AG08395 (cell line): ENCODE measurements at places on chromosomes 5 and 9.
A peak's percentile ranks its signal among the peaks of the same experiment; 100 is the strongest.

- DNase-seq = no peak
Measured at GRCh38 chr9:78396087-78396486, 99.2 kb downstream of the PSAT1 start.

- DNase-seq = no peak
Measured at GRCh38 chr5:6146271-6146670, 232.1 kb downstream of the MED10 start.

- DNase-seq = peak; percentile 65
Measured at GRCh38 chr9:77926371-77926878, 105.2 kb downstream of the GNAQ start.

GRCh38 chr5:142248853-142249462 is 75.9 kb downstream of the SPRY4 start:
- peak; percentile 69 for DNase-seq

- DNase-seq = peak; percentile 90
Measured at GRCh38 chr5:115583474-115583873, 18.8 kb downstream of the TICAM2 start.

DNA sequence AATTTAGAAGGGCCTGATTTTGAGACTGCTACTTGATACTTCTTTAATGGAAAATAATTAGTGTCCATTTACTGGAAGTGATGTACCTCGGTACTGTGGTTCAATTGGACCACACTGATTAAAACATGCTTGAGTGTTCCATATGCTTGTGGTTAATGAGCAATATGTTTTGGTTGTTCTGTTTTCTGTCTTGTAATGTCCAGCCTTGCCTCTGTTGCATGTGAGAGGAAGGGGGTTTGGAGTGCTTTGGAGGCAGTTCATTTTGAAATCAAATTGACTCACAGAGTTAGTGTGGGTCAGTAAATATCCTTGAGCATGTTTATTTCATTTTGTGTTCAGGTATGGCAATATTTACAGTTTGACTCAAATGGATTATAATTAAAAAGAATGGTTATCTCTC is 334.4 kb downstream of the ARHGEF28 start:
- no peak for DNase-seq

GRCh38 chr9:75911390-75911789 is 20.9 kb downstream of the PCSK5 start:
- DNase-seq = no peak

DNA sequence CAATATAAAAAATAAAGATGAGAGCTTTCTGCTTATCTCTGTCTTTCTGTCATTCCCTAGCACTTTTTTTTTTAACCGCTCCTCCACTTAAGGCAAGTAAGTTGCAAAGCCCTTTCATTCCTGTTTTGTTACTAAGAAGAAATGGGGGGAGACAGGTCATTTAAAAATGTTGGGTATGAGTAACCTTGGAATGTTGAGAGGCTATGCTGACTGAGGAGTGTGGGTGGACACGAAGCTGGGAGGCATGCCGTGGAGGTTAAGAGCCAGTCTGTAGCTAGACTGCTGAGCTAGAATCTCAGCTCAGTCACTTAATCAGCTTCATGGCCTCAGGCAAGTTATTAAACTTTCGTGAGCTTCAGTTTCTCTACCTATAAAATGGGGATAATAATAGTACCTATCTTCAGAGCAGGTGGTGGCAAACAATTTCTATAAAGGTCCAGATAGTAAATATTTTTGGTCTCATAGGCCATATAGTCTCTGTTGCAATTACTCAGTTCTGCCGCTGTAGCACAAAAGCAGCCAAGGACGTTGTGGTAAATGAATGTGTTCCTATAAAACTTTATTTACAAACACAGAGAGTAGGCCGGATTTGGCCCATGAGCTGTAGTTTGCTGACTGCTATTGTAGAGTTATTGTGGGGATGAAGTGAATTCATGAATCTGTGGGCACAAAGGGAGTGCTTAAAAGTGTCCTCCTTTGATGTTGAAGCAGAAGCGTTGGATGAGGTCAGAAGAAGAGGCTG is 220.0 kb downstream of the GABBR2 start:
- DNase-seq = peak; percentile 95

GRCh38 chr9:98536542-98537173 is 172.1 kb downstream of the GABBR2 start:
- DNase-seq = no peak

DNA sequence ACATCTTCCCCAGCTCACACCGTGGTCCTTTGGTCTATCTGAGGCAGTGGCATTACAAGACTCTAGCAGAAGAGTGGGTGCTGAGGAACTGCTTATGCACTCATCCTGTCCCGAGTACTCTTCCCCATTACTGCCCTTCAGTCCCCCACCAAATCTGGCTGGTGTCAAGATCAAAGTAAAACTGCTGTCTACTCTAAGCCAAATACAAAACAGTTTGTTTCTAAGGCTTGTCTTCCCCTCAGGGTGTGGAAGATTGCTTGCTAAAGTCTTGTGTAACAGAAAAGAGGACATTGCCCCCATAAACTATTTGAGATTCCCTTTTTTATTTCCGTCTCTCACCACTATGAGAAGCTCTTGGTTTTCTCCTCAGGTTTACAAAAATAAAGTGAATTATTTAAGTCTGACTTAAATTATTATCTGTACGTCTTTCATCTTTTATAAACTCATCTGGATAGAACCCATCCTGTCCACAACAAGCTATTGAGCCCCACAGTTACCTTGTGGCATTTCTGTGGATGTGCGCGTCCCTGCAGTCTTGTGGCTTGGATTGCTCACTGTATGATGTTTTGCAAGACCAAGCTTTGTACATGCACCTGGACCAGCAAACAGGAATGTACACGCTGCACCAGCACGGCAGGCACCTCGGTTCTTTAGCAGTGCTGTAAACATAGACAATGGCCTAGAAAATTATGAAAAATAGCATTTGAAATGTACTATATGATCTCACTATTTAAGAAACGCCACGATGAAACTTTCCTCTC is 61.0 kb downstream of the CYSTM1 start:
- no peak for DNase-seq

- no peak for DNase-seq
Measured at GRCh38 chr5:120457839-120458507, 6.1 kb upstream of the PRR16 start.

DNA sequence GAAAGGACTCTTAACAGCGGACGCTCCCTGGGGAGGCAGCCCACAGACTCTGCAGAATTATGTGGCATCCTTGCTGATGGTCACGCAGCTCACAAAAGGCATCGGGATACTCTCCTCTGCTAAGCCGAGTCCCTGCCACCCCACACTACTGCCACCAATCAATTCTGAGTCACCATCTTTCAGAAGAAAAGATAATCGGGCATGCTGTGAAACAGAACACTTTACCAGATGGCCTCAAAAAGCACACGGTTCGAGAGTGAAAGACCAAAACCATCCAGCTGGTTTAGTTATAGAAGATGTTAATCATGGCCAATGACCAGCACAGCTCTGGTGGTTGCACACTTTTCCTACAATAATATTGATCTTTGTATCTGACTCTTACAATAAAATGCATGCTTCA is 136.3 kb downstream of the MYO10 start:
- DNase-seq = no peak

DNA sequence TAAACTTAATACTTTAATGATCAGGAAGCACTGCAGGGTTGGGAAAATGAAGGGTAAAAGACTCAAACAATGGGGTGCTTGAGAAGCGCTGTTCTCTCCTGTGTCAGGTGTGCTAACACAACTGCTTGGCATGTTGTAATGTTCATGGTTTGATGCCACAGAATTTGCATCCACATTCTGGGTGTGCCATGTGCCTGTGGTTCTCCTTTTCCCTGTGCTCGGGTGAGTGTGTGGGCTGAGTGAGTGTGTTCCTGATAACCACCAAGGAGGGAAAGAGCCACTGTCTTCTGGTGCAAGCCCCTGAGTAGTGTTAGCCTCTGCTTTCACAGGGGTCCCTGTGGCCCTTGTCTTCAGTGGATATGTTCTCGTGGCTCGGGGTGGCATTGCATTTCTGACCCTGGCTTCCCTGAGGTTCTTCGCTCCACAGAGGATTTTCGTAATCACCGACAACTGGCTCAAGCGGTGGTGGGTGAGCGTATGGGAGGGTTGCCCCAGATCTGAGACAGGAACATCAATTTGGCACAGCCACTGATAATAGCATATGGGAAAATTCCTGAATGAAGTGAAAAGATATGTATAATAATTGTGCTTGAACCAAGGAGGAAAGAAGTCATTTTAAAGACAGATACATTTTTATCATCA is 102.0 kb downstream of the MVB12B start:
- DNase-seq = no peak

- no peak for DNase-seq
Measured at GRCh38 chr5:172771439-172772111, 580 bp upstream of the DUSP1 start.

- DNase-seq = no peak
Measured at GRCh38 chr5:113523168-113523567, 9.7 kb downstream of the YTHDC2 start.

- DNase-seq = no peak
Measured at GRCh38 chr5:144510845-144511579, 340.3 kb downstream of the KCTD16 start.

DNA sequence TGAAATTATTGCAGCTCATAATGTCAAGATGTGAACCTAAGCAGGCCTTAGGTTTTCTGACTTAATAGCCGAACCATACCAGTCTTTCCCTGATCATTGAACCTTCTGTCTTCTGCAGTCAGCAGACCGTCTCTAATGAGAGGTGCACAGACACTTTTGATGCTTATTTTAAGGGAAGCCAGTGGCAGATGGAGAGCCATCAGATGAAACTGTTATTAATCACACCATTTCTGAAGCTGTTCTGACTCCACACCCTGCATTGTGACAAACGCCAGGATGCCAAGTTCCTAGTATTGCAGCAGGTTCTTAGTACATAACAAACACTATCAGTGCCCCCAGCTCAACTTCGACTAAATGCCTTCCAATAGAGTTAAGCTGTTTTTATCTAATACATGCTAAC is 43.0 kb downstream of the PIK3R1 start:
- no peak for DNase-seq

GRCh38 chr9:136945333-136946227 is 537 bp downstream of the C8G start:
- DNase-seq = no peak

GRCh38 chr5:15635289-15635616 is 135.3 kb downstream of the FBXL7 start:
- DNase-seq = no peak

- no peak for DNase-seq
Measured at GRCh38 chr9:72312386-72312987, 52.5 kb downstream of the ZFAND5 start.

GRCh38 chr9:101465326-101465915 is 29.8 kb upstream of the ALDOB start:
- peak; percentile 77 for DNase-seq

GRCh38 chr5:11809407-11809806 is 94.8 kb downstream of the CTNND2 start:
- no peak for DNase-seq

- DNase-seq = peak; percentile 87
Measured at GRCh38 chr9:130682421-130683121, 11.0 kb upstream of the EXOSC2 start.

- no peak for DNase-seq
Measured at GRCh38 chr5:97094579-97095317, 47.7 kb downstream of the LIX1 start.

GRCh38 chr9:35960039-35960655 is 2.2 kb upstream of the OR2S2 start:
- DNase-seq = peak; percentile 21

- DNase-seq = peak; percentile 50
Measured at GRCh38 chr5:35202319-35203111, 27.8 kb downstream of the PRLR start.
